ENCODE measurements at places on chromosomes 6 and 20.

- DNase-seq: no peak
These were observed 24.9 kb upstream of the VEGFA start for GRCh38 chr6:43744931-43745727.

DNA sequence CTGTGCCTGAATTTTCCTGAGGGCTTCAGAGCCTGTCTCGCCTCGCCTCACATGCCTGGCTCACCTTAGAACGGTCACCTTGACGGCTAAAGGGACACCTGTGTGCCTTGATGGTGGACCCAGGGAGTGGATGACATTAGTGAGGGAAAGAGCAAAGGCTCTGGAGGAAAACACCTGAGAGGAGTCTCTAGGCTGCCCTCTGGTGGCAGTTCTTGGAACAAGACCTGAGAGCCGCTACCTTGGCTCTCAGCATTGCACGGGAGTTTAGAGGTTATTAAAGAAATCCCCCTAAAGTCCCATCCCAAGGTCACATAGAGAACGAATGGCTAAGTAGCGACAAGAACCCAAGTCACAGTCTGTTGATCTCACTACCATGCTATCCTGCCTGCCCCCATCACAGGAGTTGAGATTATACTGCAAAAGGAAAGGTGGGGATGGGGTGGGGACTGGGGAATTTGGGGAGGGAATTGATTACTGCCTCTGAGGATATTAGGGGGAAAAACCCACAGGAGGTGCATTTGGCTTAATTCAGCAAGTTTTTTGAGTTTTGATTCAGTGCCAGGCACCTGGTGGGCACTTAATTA lies 7.9 kb upstream of the CDSN start:
- DNase-seq: peak; percentile 88

- DNase-seq: no peak
These were observed 154.1 kb upstream of the PDE10A start for GRCh38 chr6:165817148-165817547.

GRCh38 chr6:34871853-34872252 lies 16.0 kb downstream of the TAF11 start:
- DNase-seq: no peak

- no peak for DNase-seq
These were observed 254.3 kb downstream of the BTBD3 start for GRCh38 chr20:12171923-12172524.

GRCh38 chr20:5217616-5218015 lies 90.8 kb downstream of the CDS2 start:
- no peak for DNase-seq

- no peak for DNase-seq
These were observed 46.7 kb downstream of the TIAM2 start for GRCh38 chr6:155041741-155042279.

DNA sequence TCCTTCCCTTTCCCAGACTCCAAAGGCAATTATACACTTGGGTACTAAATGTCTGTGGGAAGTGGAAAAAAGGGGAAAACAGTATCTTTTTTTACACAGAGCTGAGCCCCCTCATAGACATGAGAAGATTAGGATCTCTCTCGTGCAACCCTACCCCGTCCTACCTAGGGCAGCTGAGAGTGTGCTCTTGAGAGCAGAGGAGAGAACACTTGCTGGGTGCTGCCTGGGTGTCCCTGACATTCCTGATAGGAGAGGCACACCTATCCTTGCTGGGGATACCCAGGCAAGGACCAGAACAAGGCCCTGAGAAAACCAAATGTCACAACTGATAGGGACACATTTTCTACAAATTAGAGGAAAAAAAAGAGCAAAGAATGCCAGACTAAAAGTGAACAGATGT lies 81.2 kb downstream of the PREP start:
- no peak for DNase-seq

DNA sequence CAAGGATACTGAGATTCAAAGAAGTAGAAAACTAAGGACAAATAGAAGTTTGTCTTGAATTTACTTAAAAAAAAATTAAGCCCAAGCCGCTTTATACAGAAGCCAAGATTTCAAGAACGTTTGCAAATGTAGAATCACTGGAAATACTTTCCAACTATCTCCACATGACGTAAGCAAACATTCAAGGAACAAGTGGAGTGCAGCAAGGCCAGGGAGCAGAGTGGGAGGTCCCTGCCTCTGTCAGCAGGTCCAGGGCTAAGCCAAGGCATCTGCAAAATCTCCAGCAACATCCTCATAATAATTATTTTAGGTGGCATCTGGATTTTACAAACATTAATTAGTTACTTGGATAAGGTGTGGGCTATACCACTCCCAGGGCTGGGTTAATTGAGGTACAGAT lies 60.1 kb upstream of the AKIRIN2 start:
- DNase-seq: no peak

DNA sequence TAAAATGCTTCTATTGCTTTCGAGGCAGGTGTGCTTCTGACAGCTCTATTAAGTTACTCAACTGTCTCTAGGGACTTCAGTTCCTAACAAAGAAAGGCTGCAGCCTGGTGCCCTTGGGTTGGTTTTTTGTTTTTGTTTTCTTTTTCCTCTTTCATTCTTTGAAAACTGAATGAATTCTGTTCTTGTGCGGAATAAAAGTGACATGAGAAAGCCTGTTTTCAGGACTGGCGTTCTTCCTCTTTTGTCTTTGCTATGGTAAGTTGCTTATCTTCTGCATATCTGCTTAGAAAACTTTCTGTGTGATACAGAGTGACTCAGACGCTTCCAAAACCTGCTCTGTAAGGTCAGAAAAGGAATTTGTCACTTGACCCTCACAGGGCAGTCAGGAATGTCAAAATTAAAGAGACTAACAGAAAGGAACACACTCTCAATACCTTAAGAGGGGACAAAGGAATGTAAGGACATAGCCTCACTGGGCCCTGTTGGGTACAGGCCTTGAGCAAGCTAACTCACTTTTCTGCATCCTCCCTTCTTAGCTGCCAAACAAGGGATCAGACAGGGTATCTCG lies 56.2 kb upstream of the NHSL1 start:
- no peak for DNase-seq

- no peak for DNase-seq
These were observed 143.1 kb downstream of the RNF144B start for GRCh38 chr6:18530201-18530600.

- DNase-seq: no peak
These were observed 400.9 kb downstream of the TAF4 start for GRCh38 chr20:61664556-61665320.

GRCh38 chr6:50007819-50008218 lies 14.0 kb downstream of the DEFB110 start:
- DNase-seq: no peak

DNA sequence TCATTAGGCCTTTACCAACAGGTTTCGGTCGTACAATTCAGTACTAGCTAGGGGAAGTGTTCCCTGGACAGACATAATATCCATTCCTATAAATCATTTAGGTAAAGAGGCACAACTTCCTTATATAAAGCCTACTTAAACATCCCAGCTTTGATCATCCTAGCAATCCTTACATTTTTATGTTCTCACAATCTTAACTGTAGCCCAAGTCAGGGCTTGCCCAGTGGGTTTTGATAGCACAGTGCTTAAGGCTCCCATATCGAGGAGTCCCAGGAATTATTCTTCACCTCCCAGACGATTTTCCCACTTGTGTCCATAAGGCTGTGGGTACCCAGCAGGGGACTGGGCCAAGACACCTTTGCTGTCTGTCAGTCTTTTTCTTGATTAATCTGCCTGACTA lies 63.2 kb downstream of the E2F3 start:
- no peak for DNase-seq

DNA sequence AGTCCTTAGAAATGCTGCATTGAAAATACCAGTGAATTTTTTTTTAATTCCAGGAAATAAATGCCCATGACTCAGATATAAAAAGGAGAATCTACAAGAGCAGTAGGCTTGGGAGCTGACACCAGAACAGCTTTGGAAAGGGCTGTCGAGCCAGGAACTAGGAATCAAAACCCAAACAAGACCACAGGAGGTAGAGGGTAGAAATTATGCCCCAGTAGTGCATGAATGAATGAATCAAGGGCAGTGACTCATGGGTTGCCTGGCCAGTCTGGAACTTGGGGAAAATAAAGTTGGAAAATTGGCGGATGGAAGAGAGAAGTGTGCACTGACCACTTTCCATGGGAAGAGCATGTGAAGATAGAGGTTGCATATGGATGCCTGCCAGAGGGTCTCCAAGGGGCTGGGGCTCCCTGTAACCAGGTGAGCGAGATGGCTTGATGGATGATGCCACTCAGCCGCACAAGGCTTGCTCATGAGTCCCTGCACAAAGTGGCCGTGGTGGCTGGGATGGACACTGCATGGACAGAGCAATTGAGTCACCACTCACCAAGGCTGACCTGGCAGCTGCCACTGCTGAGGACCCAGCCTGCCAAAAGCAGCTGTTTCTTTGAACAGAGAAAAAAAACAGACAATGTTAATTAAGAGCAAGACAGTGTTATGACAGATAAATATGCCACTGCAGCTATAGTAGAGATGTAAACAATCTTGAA lies 15.2 kb upstream of the MCCD1 start:
- no peak for DNase-seq

DNA sequence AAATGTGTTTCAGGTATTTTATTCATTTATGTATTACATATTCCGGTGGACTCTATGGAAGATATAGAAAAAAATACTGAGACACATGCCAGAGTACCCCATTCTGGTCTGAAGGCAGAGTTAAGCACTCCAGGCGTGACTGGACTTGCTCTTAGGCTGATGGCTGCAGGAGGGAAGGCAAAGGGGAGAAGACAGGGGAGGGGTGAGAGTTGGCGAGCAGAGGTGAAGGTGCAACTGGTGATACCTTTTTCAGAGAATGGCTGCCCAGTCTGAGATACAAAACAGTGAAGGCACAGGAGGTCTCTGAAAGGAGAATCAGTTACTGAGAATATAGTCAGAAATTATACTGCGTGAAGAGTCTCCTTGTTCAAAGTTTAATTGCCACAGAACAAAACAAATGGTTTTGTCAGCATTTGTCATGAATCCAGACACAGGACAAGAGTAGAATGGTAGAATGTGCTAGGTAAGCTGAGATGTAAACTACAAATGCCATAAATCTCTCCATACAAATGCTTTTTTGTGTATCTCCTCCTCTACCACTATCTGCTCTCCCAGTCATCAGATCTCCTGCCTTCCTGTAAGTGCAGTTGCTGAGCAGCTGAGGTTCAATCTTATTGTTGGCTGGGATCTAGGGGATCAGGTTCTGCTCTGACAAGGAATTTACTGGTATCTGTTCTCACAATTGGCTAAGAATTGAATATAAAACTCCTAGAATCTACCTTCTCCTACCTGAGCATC lies 104.2 kb upstream of the DST start:
- DNase-seq: no peak

- DNase-seq: no peak
These were observed 63.5 kb downstream of the HACE1 start for GRCh38 chr6:104796031-104796785.

- no peak for DNase-seq
These were observed 35.7 kb downstream of the EDN1 start for GRCh38 chr6:12325872-12326271.

- DNase-seq: no peak
These were observed 143.1 kb upstream of the PCSK2 start for GRCh38 chr20:17083738-17084137.

GRCh38 chr20:62644044-62644795 lies 1.9 kb downstream of the SLCO4A1 start:
- DNase-seq: no peak
